Fibroblast of skin of left quadriceps (primary cell): ENCODE measurements at places on chromosomes 12 and 14.
A peak's percentile ranks its signal among the peaks of the same experiment; 100 is the strongest.

GRCh38 chr12:89494411-89495231 is 30.0 kb downstream of the GALNT4 start:
- DNase-seq = peak; percentile 3

DNA sequence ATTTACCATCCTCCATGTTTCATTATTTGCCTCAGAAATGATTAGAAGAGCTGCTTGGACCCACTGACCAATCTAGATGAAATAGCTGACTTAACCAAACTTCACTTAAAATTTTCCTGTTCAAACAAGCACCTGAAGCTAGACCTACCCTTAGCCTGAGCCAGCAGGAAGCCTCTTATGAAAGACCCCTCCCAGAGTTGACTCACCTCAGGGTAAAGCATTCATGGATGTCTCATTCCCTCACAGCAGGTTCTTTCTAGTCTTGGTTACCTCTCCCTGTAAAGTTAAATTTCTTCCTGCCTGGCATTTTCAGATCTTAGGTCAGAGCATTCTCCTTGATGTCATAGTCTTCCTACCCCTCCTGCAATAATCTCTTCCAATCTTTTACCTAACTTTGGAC is 1209.8 kb downstream of the FLRT2 start:
- no peak for DNase-seq

GRCh38 chr14:88617479-88617878 is 54.6 kb downstream of the ZC3H14 start:
- DNase-seq = no peak

DNA sequence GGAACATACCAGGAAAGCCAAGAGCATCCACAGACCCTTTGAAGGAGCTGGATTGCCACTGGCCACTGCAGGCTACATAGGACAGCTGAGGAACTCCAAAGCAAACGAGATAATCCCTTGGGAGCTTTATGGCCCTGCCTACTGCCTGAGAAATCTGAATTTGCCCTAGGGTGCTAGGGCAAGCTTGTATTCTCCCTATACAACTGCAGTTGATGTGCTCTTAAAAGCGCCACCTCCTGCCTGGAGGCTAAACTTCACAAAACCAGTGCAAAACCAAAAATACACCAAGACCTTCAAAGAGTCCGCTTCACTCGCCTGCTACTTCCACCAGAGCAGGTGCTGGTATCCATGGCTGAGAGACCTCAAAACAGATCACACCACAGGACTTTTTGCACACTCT is 99.6 kb upstream of the KRR1 start:
- no peak for DNase-seq

DNA sequence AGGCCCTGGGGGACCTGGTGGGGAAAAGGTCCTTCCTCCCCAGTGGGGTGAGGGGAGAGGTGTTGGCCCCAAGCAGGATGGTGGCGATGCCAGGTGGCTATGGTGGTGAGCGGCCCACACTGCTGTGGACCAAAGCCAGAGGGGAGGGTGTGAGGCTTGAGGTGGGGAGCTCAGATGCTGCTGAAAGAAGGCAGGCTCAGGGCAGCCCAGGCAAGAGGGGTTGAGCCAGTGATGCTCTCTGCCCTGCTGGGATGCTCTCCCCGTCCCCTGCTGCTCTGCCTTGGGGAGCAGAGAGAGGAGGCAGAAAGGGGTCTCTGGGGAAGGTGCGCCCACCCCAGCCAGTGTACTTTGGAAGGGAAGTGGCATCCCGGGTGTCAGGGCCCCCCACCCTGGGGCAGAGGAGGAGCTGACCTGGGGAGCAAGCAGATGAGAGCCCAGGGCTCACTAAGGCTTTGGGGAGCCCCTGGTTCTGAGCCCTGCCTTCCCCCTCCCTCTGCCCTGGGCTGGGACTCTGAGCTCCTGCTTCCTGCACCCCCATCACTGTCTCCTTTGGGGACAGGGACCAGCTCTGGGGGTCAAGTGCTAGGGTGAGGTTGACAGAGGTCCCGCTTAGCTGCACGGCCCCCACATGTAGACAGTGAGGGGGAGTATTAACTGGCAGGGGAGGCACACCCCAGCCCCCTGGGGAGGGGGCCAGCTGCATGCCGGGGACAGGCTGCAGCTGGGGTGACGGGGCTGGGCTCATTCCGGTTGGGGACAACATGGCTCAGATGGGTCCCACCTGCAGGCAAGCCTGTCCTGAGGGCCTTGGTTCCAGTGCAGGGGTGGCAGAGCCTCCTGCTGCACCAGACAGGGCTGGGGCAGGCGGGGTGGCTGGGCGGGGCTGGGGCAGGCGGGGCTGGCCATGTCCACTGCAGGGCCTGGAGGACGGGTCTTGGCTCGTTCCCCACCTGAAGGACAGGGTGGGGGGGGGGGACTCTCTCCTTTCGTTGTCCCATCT is 124.4 kb downstream of the KIF26A start:
- no peak for DNase-seq

GRCh38 chr14:105011312-105011990 is 9.4 kb downstream of the CDCA4 start:
- DNase-seq = no peak

- DNase-seq = no peak
Observed at GRCh38 chr14:102043251-102044025, 43.4 kb downstream of the HSP90AA1 start.

- DNase-seq = peak; percentile 85
Observed at GRCh38 chr12:110316861-110317260, 35.8 kb downstream of the ATP2A2 start.

DNA sequence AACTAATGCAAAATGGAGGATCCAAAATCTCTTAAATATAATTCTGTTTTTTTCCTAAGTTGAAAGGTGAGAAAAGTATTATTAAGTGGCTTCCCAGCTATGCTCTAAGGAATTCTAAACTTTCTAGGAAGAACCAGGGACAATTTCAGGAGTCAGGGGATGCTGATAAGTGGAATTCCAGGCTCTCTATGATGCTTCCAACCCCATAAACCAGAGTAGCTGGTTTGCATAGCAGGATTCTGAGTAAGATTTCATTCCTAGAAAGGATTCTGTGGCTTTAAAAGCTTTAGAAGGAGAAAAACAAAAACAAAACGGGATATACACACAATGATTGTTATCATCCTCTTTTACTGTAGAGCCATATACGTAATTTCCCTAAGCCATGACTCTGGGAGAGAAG is 93.9 kb downstream of the SLC16A7 start:
- no peak for DNase-seq

DNA sequence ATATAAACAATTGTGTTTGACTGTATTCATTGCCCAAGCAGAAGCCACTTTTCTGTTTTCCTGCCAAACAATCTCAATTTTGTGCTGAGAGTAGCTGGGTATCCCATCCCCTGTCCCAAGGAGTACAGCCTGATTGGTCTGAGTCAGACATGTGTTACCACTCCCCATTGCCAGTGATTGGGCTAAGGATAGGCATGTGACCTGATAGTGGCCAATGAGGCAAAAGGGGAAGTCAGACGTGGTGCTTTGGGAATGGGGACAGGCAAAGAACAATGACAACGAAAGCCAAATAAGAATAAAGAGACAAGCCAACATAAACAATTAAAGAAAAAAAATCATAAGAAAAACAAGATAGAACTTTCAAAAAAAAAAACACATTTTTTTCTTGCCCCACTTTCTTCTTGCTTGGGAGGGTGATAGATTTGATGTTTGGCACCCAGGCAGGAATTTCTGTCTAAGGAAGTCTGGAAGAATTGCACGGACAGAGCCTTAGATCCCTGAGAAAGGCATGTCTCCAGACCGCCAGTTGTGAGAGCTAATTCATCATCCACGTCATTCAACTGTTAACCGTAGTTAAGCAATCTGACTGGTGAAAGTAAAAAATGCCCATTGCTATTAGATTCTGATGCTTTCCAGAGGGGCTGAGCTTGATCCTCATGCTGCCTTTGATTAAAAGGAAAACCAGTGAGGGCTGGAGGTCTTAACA is 626.6 kb upstream of the TMEM132C start:
- peak; percentile 77 for DNase-seq

- DNase-seq = no peak
Observed at GRCh38 chr12:5191803-5192538, 148.3 kb downstream of the KCNA5 start.

GRCh38 chr14:95046711-95047681 is 110.3 kb downstream of the DICER1 start:
- DNase-seq = no peak

DNA sequence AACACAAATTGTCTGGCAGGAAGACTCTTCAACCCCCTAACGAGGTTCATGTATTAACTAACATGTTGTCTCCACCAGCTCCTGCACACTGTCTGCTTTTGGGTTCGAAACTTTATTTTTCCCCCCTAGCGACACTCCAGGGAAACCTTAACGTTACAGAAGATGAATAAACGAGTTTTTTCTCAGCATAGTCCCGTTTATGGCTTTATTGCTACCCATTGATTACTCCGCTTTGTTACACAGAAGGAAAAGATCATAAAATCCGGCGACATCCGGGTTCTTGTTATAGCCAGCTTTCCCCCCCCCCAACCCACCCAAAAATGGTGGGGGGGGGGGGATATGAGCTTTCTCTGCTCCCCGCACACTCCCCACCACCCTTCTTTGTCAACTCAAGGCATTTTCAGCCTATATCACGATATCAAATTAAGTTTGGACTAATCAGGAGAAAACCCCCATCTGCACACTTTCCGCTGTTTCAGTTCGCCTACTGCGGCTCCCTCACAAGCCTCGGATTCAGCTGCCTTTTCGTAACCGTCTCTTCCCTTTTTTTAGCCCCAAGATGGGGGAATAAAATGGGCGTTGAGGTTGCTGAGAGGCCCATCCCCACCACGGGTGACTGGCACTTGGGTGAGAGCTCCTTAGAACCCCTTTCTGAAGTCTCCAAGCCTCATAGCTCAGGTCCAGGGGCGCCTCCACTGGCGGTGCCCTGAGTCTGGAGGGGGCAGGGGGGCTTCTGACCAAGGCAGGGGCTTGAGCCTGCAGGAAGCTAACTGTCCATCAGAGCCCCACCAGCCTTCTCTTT is 1.4 kb upstream of the HOXC6 start:
- DNase-seq = no peak

DNA sequence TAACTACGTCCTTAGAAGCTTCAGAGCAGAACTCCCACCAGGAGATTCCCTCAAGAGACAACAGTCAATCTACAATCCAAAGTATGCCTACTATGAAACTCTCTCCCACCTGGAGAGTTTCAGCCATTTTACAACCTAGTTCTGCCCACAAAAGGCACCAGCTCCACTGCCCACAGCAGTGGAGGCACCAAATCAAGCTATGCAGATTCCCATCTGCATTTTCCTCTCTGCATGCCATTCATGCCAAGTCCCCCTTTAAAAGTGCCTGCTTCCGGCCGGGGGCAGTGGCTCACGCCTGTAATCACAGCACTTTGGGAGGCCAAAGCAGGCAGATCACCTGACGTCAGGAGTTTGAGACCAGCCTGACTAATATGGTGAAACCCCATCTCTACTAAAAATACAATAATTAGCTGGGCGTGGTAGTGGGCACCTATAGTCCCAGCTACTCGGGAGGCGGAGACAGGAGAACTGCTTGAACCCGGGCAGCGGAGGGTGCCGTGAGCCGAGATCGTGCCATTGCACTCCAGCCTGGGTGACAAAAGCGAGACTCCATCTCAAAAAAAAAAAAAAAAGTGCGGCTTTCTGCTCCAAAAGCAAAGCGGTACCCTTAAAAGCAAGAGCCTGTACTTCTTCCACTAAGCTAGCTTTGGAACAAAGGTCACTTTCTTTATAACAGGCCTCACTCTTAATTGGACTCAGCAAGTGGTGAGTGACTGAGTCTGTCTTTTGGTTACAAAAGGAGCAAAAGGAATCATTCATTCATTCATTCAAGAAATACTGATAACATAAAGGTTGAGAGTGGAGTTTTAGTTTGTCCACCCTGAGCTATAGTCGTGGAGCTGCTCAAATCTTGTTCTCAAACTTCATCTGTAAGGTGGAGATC is 10.1 kb upstream of the DLGAP5 start:
- DNase-seq = no peak

DNA sequence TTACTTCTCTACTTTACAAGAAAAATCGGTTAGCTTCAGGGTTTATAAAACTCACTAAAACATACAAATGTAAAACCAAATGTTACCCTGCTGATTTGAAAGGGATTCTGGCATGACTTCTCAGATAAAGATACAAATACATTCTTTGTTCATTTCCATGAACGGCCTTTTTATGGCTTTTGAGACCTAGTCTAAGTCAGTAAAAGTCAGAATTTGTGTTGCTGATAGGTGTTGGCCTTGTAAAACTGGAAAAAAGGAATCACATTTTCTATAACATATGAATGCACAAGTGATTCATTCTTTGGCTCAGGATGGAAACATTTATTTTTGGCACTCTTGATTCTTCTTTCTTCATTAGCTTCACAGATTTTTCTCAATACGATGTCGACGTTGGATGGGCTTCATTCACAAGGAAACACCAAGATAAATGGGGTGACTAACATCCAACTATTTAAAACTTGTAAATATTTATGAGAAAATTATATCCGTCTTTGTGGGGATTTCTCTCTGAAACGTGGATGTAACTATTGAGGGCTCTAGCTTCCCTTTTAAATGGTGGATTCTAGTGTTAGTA is 27.0 kb upstream of the CPM start:
- no peak for DNase-seq

- peak; percentile 56 for DNase-seq
Observed at GRCh38 chr12:45615268-45615667, 114.2 kb upstream of the ARID2 start.

- DNase-seq = peak; percentile 86
Observed at GRCh38 chr14:71300566-71301330, 393.5 kb downstream of the PCNX1 start.

GRCh38 chr12:12533238-12533829 is 29.3 kb downstream of the DUSP16 start:
- DNase-seq = no peak

- no peak for DNase-seq
Observed at GRCh38 chr14:89493877-89494634, 77.0 kb upstream of the FOXN3 start.

DNA sequence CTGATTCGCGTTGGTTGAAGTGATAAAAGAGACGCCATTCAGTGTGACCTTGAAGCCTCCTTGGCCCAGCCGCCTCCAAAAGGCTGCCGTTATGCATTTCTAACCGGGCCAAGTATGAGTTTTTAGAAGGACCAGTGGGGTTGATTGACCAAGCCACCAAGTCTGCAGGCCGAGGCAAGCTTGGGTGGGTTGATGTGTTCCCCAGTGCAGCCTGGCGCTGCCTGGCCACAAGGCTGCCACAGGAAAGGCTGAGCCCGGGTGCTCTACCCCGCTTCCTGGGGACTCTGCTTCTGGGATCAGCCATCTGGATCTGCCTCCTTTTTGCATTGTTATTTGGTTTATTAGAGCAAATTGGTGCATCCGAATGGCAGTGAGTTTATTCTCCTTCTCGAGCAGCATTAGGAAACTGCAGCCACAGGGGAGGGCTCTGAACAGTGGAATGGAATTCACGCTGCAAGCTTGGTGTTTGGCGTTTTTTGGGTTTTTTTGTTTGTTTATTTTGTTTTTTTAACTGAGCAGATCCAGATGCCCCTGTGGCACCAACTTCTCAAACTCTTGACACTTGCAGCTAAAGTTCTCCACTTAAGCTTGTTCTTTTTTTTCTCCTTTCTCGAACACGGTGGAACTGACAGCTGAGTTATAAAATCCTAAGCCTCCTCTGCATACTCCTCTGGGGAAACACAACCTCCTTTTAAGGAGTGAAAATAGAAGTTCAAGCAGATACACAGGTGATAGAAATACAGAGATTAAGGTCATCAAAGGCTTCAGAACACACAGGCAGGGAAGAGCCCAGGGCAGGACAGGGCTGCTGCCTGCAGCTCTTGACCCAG is 145.4 kb upstream of the FKBP4 start:
- DNase-seq = no peak
